ENCODE measurements at places on chromosomes 3 and 15.

DNA sequence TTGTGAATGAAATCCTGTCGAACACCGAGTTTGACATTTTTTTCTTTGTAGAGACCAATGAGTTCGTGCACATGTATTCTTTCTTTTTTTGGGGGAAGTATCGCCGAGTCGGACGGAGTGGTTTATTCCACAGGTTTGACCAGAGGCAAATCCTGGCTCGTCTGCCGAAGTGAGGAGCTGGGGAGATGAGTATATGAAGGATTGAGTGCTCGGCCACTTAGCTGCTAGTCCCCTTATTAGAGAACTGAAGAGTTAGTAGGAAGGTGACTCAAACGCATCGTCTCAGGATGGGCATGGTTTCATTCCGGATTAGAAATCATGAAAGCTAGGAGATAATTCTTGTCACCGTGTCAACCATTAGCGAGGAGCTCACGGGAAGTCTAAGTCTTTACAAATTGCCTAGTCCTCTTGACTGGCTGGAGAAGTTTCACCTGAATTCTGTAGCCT lies 154.7 kb upstream of the GOLIM4 start:
- peak; percentile 57 for DNase-seq

- DNase-seq: no peak
These were observed 9.3 kb upstream of the HCN4 start for GRCh38 chr15:73378089-73378488.

GRCh38 chr3:146390006-146390772 lies 79.2 kb downstream of the PLSCR2 start:
- no peak for DNase-seq

GRCh38 chr3:160378331-160379109 lies 20.5 kb downstream of the IFT80 start:
- no peak for DNase-seq

DNA sequence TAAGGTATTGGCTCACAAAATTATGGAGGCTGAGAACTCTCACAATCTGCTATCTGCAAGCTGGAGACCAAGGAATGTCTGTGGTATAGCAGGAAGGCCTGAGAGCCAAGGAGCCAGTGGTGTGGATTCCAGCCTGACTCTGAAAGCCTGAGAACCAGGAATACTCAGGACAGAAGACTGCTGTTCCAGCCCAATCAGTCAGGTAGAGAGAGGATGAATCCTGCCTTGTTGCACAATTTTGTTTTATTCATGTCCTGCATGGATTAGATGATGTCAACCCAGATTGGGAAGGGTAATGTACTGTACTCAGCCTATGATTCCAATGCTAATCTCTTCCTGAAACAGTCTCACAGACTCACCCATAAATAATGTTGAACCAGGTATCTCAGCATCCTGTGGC lies 312.4 kb upstream of the KCNMB2 start:
- peak; percentile 21 for DNase-seq

- DNase-seq: peak; percentile 6
These were observed 16.9 kb upstream of the ALCAM start for GRCh38 chr3:105349684-105350387.
